Suppressor macrophage (primary cell): ENCODE measurements at places on chromosomes 13 and 19.

DNA sequence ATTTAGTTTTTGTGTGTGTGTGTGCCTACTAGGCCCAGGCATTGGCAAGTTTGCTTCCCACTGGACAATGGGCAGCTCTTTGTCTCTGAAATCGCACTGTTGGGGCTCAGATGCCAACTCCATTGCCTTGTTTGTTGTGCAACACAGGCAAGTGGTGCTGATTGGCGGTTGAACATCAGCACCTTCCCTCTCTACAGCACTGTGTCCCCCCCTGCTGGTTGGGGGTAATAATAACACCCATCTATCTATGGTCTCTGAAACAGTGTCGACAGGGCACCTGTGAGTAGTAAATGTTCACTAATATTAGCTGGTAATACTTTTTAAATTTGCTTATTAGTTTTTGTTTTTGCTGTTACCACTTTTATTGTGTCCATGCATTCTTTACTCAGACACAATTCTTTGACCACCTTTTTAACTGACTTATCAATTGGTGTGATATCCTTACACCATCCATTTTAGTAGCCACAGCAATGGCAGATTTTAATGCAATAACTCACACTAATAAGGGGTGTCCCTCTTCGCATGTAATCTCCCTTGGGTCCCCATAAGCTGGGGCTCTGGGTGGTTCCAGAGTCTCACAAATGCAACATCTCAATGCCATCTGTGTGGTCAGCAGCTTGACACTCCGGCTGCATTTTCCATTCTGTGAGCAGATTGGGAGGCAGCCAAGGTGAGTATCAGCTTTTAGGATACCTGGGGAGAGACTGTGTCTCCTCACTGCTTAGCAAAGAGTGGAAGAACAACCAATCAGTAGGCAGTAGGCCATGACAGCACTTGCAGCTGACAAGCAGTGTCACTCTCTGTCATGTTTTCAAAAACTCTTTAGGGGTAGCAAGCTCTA lies 47.7 kb upstream of the UQCRFS1 start:
- DNase-seq = peak; percentile 28

- DNase-seq = peak; percentile 84
Measured at GRCh38 chr19:48290771-48291488, 21.0 kb downstream of the ZNF114 start.

GRCh38 chr13:40440990-40441820 lies 225.2 kb downstream of the FOXO1 start:
- DNase-seq = no peak

GRCh38 chr13:60757501-60758215 lies 360.6 kb downstream of the TDRD3 start:
- DNase-seq = no peak

GRCh38 chr13:38687246-38688229 lies 661 bp downstream of the FREM2 start:
- DNase-seq = no peak

DNA sequence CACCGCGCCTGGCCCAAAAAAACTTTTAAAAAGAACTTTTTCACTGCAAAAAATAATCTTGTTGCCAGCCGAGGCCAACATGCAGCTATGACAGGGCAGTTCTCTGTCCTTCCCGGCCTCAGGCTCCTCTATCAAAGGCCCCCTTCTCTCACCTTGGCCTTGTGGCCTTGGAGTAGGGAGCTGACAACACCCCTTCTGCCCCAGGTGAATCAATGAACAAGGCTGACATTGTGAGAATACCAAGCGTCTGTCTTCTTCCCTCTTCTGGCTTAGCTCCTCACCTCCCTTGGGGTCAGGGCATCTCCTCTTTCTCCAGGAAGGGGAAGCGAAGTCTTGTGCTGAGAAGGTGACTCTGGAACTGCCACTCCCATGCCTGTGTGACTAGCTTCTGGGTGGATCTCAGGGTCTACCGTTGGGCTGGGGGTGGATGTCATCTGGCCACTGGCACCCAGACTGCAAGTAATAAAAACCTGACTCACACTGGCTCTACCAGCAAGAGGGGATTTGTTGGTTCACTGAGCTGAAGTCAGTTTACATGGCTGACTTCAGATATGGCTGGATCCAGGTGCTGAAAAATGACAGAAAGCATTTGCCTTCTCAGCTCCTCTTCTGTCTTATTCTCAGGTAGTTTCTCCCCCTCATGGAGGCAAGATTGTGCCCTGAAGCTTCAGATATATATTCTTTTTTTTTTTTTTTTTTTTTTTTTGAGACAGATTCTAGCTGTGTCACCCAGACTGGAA lies 6.3 kb downstream of the C19orf38 start:
- peak; percentile 82 for DNase-seq
